ENCODE measurements at places on chromosomes 16 and 17. TPM values are rescaled to one million over a fixed set of nuclear protein-coding genes. Genes with fewer than 3 reads are reported as not detected.
A peak's percentile ranks its signal among the peaks of the same experiment; 100 is the strongest.

Gene ABCA6
- polyA plus RNA-seq: 1.6 TPM

DNA sequence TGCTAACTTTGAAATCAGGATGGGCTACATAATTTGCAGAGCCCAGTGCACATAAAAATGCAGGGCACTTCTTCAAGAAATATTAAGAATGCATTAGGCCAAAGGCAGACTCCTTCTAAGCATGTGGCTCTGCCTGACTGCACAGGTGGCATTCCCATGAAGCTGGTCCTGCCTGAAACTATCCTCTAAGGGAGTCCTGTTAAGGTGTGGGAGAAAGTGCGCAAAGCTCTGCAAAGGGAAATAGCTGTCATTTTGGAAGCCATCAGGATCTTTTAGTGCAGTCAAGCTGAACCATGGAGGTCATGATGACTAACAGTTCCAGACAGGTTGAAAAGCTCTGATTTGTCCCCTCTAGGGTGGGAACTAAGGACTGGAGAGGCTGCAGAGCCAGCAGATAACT, 41.9 kb upstream of the CRHR1 start:
- DNase-seq: no peak
- no peak overlapping the region for H3K27ac ChIP-seq
- peaks cover 24% of the 10 kb centered on the region for H3K27me3 ChIP-seq
- no peak overlapping the region for H3K4me3 ChIP-seq

DNA sequence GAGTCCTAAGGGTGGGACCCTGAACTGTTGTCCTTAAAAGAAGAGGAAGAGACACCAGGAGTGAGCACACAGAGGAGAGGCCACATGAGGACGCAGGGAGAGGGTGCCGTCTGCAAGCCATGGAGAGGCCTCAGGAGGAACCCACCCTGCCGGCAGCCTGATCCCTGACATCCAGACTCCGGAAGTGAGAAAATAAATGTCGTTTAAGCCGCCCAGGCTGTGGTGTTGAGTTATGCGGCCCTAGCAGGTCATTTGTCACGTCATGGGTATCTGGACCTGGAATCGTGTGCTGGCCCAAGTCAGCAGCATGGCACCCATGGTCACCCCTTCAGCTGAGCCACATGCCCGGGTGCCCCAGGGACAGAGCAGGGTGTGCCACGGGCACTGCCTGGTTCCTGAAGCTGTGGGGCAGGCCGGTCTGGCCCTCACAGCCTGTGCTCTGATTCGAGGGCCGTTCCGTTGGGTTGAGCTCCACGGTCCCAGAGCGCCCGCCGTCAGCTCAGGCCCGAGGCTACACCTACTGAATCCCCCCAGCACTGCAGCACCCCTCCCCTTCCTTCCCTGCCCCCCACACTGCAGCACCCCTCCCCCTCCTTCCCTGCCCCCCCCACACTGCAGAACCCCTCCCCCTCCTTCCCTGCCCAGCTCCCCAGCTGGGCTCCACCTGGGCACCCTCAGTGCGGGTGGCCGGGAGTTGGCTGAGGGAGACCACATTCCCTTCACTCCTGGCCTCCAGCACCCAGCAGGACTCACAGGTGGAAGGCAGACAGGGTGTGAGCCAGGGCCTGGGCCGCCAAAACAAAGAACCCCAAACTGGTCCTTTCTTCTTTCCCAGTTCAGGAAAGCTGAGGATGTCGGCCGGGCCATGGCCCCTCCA, 2.7 kb upstream of the CCDC57 start:
- DNase-seq: no peak
- H3K4me1 ChIP-seq: no peaks in the 10 kb centered on the region
- H3K27me3 ChIP-seq: no peaks in the 10 kb centered on the region
- H3K27ac ChIP-seq: no peak overlapping the region
- H3K4me3 ChIP-seq: no peak overlapping the region
- H3K36me3 ChIP-seq: no peaks in the 10 kb centered on the region

Gene ABCC1
- 10.6 TPM for polyA plus RNA-seq

Gene BCO1
- 1.2 TPM for polyA plus RNA-seq

- no peak overlapping the region for H3K4me3 ChIP-seq
- no peak overlapping the region for H3K27ac ChIP-seq
- peaks cover 34% of the 10 kb centered on the region for H3K36me3 ChIP-seq
- no peaks in the 10 kb centered on the region for H3K27me3 ChIP-seq
- H3K4me1 ChIP-seq: no peaks in the 10 kb centered on the region
Measured at GRCh38 chr16:5026664-5027063, 7.1 kb downstream of the NAGPA start.

- no peaks in the 10 kb centered on the region for H3K27me3 ChIP-seq
- no peak overlapping the region for H3K27ac ChIP-seq
- H3K4me3 ChIP-seq: no peak overlapping the region
- no peaks in the 10 kb centered on the region for H3K4me1 ChIP-seq
- H3K36me3 ChIP-seq: no peaks in the 10 kb centered on the region
Measured at GRCh38 chr17:74042744-74043486, 160.6 kb upstream of the RPL38 start.

GRCh38 chr16:1613211-1613622, 1.1 kb downstream of the CRAMP1 start:
- peaks cover 12% of the 10 kb centered on the region for H3K36me3 ChIP-seq
- no peaks in the 10 kb centered on the region for H3K27me3 ChIP-seq
- H3K27ac ChIP-seq: peak overlapping the region; percentile 0
- H3K4me1 ChIP-seq: peaks cover 32% of the 10 kb centered on the region

GRCh38 chr16:71673582-71673973, 47.6 kb downstream of the MARVELD3 start:
- peaks cover 36% of the 10 kb centered on the region for H3K36me3 ChIP-seq
- no peaks in the 10 kb centered on the region for H3K27me3 ChIP-seq
- no peak overlapping the region for H3K27ac ChIP-seq
- DNase-seq: no peak
- H3K4me3 ChIP-seq: no peak overlapping the region

Gene SPATA22
- not detected for polyA plus RNA-seq

Gene DOC2B
- polyA plus RNA-seq: 7.0 TPM

Gene TBC1D3
- polyA plus RNA-seq: not detected

GRCh38 chr17:74288785-74289184, 14.8 kb downstream of the DNAI2 start:
- H3K27me3 ChIP-seq: no peaks in the 10 kb centered on the region
- H3K36me3 ChIP-seq: no peaks in the 10 kb centered on the region
- no peaks in the 10 kb centered on the region for H3K4me1 ChIP-seq
- no peak overlapping the region for H3K4me3 ChIP-seq

DNA sequence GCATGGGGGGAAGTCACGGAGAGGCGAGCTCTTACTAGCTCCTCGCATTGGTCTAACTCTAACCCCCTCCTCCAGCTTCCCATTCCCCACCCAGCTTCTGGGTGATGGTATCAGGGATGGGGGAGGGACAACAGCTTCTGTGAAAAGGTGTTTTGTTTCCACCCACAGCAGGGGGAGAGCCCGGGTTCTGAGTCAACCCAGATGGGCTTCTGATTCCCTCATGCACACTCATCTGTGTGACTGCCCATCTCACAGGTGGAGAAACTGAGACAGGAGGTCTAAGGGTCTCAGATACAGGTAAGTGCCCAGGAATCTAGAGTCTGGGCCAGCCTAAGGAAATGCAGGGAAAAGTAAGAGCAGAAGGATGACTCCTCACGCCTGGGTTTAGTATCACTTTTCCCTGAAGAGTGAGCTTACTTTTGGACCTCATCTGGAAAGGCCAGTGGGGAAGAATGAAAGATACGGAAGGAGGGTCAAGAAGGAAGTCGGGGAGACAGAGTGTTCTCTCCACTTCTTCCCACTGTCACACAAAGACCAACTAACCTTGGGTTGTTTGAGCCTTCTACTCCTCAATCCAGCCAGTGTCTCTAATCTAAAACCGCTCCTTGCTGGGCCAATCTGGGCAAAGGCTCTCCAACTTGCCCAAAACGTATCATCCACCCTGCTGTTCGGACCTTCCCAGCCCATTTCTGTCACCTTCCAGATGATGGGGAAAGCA, 3.1 kb upstream of the TLCD2 start:
- no peak overlapping the region for H3K4me3 ChIP-seq
- peaks cover 38% of the 10 kb centered on the region for H3K4me1 ChIP-seq
- DNase-seq: no peak
- H3K36me3 ChIP-seq: peaks cover 17% of the 10 kb centered on the region
- H3K27me3 ChIP-seq: no peaks in the 10 kb centered on the region

- H3K27ac ChIP-seq: no peak overlapping the region
- H3K36me3 ChIP-seq: no peaks in the 10 kb centered on the region
- no peaks in the 10 kb centered on the region for H3K4me1 ChIP-seq
- peaks cover 13% of the 10 kb centered on the region for H3K27me3 ChIP-seq
- H3K4me3 ChIP-seq: peak overlapping the region; percentile 56
- DNase-seq: peak; percentile 41
Measured at GRCh38 chr16:80803339-80804055, 901 bp downstream of the CDYL2 start.

Gene HAGHL
- polyA plus RNA-seq: 9.1 TPM

Gene C16orf86
- polyA plus RNA-seq: 1.4 TPM

DNA sequence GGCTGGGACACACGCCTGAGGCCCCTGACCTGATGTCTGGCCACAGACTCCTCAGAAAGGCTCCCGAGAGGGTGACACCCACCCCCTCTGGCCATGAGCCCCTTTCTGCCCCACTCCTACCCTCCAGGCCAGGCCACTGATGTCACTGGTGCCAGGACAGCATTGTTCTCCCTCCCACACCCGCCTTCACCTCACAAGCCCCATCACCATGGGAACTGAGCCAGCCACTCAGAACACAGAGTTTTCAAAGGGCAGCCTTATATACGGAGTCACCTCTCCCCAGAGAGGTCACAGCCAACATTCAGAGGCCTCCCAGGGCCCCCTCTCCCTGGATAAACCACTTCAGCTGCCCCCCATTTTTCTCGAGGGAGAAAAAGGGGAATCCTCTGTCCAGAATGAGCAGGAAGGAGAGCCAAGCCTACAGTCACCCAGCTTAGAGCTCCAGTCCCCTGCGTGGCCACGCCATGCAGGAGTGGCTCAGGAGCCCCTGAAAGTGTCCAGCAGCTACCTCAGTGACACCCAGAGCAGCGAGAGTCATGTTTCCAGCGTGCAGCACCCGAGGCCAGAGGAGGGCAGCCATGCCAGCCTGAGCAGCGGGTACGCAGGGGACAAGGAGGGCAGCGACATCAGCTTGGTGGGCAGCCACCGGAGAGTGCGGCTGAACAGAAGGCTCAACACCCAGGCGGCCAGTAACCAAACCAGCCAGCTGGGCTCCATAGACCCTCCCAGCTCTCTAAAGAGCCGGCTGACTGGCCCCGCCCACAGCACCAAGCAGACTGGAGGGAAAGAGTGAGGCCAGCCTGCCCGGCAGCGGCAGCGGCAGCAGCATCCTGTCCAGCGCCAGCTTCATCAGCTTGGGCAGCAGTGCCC, at the start of gene C16orf82:
Gene C16orf82, plus strand, starts transcription at position 260 of the 870 bp plus-strand sequence.
- no peaks in the 10 kb centered on the region for H3K4me1 ChIP-seq
- H3K4me3 ChIP-seq: no peak within 1 kb of the TSS
- peaks cover 7% of the 10 kb centered on the region for H3K27me3 ChIP-seq
- no peak for DNase-seq
- no peak within 1 kb of the TSS for H3K27ac ChIP-seq

GRCh38 chr17:6386041-6386630, 48.8 kb downstream of the AIPL1 start:
- H3K4me3 ChIP-seq: no peak overlapping the region
- H3K27ac ChIP-seq: no peak overlapping the region
- peaks cover 2% of the 10 kb centered on the region for H3K27me3 ChIP-seq
- H3K36me3 ChIP-seq: no peaks in the 10 kb centered on the region
- no peaks in the 10 kb centered on the region for H3K4me1 ChIP-seq

Gene PPY
- 0.34 TPM for polyA plus RNA-seq

DNA sequence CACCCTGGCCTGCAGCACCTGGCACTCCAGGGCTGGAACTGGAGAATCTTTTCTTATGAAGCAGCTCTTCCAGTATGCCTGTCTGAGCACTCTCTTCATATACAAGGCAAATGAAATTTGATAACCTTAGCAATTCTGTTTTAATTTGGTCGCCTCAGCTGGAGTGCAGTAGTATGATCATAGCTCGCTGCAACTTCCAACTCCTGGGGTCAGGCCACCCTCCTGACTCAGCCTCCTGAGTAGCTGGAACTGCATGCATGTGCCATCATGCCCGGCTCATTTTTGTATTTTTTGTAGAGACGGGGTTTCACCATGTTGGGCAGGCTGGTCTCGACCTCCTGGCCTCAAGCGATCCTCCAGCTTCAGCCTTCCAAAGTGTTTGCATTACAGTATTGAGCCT, 140.8 kb upstream of the CHMP6 start:
- no peak overlapping the region for H3K27ac ChIP-seq
- H3K36me3 ChIP-seq: peaks cover 17% of the 10 kb centered on the region
- no peak overlapping the region for H3K4me3 ChIP-seq
- DNase-seq: no peak
- H3K27me3 ChIP-seq: no peaks in the 10 kb centered on the region
- peaks cover 27% of the 10 kb centered on the region for H3K4me1 ChIP-seq

Gene ADAP2
- 4.9 TPM for polyA plus RNA-seq

DNA sequence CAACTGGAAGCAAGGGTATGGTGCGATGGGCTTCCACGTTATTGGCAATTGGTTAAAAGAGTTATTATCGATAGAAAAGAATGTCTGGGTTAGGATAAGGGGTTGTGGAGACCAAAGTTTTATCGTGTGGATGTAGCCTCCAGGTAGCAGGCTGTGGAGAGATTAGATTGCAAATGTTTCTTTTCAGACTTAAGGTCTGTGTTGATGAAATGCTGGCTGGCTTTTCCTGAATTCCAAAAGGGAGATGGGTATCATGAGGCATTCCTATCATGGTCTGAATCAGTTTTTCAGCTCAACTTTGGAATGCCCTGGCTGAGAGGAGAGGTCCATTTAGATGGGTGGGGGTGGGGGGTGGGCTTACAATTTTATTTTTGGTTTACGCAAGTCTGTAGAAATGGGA, 395.0 kb upstream of the RBFOX1 start:
- H3K4me1 ChIP-seq: no peaks in the 10 kb centered on the region
- no peak overlapping the region for H3K27ac ChIP-seq
- H3K4me3 ChIP-seq: no peak overlapping the region
- DNase-seq: no peak
- no peaks in the 10 kb centered on the region for H3K27me3 ChIP-seq

Data from large intestine (tissue), 12 donors.